ENCODE measurements at places on chromosomes 12 and 14.
A peak's percentile ranks its signal among the peaks of the same experiment; 100 is the strongest.

GRCh38 chr12:70011353-70011752, 186.3 kb downstream of the MYRFL start:
- DNase-seq: no peak

- DNase-seq: no peak
Measured at GRCh38 chr12:2891240-2892053, 756 bp downstream of the TULP3 start.

- no peak for DNase-seq
Measured at GRCh38 chr14:79408696-79409095, 802.6 kb downstream of the DIO2 start.

DNA sequence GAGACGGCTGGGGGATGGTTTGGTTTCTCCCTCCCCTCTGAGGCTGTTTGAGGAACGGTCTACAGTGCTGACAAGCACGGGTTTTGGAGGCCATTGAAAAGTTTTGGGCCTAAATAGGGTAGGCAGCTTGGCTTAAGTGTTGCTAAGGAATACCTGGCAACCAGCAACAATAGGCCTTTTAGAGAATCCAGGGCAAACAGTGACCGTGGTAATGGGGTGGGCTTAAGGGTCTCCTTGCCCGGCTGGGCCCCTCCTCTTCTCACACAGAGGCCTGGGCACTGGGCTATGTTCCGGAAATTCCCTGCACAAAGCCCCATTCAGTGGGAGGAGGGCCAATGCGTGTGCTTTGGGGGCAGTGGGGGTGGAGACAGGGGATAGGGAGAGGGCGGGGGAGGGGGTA, 55.4 kb downstream of the ASCL1 start:
- no peak for DNase-seq

DNA sequence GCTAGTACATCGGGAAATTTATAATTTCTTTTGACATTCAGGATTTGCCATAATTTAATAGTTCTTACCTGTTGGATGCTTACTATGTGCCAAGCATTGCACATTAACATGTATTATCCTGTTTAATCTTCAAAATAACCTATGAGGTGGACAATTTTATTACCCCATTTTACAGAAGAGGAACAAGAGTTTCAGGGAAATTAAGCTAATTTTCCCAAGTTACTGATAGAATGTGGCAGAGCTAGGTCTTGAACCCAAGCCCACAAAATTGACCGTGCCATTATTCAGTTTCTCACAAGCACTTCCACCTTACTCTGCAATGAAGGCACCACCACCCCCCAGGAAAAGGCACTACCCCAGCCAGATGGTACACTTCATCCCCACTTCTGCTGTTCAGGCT, 161.1 kb upstream of the PLEKHG7 start:
- DNase-seq: no peak

- no peak for DNase-seq
Measured at GRCh38 chr14:66383257-66383656, 102.9 kb upstream of the CCDC196 start.

DNA sequence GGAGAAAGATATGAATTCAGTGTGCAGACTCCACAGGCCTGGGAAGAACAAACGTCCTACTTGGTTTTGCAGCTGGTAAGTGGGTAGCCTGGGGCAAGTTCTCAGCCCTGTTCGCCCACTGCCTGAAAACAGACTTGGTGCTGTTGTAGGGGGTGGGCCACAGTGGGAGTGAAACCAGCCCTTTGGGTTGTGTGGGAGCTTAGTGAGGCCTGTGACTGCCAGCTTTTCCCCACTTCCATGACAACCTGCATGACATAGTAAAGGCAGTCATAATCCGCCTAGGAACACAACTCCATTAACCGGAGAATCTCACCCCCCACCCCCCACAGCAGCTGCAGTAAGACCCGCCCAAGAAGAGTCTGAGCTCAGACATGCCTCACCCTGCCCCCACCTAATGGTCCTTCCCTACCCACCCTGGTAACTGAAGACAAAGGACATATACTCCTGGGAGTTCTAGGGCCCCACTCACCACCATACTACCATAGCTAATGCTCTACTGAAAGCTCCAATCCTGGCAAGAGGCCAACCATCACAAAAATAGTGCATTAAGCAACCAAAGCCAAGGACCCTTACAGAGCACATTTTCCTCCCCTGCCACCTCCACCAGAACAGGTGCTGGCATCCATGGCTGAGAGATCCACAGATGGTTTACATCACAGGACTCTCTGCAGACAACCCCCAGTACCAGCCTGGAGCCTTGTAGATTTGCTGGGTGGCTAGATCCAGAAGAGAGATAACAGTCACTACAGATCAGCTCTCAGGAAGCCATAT, 39.8 kb upstream of the LMNTD1 start:
- DNase-seq: no peak

DNA sequence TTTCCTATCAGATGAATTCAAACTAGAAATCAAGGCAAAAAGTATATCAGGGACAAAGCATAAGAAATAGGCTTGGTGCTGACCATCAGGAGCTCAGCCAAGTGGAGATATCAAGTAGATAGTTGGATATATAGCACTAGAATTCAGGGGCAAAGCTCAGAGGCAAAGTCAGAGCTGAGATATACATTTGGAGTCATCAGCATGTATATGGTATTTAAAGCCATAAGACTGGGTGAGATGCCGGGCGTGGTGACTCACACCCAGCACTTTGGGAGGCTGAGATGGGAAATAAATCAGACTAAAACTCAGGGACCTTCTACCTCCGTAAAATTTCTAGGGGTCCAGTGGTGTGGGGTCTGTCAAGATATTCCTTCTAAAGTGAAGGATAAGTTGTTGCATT, 38.9 kb upstream of the LIMA1 start:
- DNase-seq: no peak

GRCh38 chr12:71415336-71416231, 24.0 kb upstream of the LGR5 start:
- DNase-seq: peak; percentile 17

DNA sequence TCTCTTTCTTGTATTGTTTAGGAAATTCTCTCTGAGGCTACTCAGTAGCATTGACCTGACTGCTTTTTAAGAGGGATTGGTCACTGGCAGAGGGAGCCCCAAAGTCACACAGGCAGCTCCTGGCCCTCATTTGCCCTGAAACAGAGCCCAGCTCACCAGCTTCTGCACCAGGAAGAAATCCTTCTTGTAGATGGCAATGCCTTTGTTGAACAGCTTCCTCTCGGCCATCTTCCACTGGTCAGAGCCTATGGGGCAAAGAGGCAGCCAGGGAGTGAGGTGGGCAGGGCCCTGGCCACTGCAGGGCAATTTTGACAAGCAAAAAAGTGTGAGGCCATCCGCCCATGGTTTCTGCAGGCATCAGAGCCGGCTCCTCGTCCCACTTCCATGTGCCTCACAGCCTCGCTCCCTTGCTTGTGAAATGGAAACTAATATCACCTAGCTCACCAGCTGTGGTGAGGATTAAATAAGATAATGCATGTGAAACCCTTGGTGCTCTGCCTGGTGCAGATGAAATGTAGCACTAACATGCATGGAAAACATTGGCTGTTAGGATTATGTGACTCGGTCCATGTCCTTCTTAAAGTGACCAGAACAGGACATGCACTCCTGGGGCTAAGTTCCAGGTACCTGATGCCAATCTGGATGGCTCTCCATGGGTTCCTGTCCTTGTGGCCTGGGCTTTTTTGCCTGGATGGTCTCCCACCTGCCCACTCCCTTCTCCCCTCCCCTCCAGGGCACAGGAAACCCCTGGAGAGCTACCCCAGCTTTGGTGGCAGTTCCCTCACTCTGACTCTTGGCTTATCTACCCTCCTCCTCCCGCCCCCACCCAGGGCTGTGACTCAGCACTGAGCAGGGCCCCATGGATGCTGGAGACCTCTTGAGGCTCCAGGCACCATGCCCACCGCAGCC, 11.2 kb upstream of the PNMA1 start:
- no peak for DNase-seq

DNA sequence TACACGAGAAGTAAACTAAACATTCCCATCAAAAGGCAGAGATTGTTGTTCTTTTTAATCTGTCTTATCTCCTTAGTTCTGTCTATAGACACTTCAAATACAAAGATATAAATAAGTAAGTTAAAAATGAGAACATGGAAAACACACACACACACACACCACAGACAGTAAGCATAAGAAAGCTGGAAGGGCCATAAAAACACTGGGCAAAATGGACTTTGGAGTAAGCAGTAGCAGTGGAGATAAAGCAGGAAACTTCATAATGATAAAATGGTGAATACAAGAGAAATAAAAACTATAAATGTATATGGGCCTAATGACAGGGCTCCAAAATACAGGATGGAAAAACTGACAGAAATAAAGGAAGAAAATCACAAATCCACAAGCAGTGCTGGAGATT, 32.6 kb downstream of the KICS2 start:
- DNase-seq: no peak

- DNase-seq: no peak
Measured at GRCh38 chr14:101480747-101481530, 80.4 kb upstream of the DIO3 start.

DNA sequence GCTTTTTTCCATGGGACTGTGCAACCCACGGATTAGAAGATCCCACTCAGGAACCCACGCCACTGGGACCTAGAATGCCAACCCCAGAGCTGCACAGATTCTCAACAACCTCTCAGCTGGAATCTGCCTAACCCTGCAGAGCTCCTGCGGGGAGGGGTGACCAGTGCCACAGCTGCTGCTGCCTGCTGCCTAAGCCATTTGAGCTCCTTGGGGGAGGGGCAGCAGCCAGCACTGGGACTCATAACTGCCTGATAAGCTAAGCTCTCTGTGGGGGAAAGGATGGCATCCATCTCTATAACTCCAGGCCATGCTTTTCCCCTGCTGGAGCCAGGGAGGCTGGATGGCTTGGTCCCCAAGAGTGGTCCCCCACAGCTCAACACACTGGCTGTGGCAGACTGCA, 182.8 kb downstream of the SLC5A8 start:
- DNase-seq: no peak

GRCh38 chr14:21528381-21529348, 2.5 kb upstream of the SALL2 start:
- DNase-seq: no peak

DNA sequence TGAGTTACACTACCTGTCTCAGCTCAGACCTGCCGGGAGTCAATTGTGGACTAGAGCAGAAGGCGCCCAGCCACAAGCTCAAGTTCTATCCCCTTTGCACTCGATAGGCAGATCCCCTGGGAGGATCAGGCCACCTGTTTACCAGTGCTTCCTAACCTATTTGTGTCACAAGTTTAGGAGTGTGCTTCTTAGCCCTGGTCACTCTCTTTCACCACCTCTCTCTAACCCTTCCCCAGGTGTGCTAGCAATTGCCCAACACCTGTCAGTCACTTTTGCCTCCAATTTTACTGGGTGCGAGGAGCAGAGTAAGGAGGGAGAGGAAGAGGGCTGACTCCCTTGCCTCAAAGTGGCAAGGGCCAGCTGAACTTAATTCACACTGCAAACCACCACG, 745 bp upstream of the NAA30 start:
- no peak for DNase-seq

DNA sequence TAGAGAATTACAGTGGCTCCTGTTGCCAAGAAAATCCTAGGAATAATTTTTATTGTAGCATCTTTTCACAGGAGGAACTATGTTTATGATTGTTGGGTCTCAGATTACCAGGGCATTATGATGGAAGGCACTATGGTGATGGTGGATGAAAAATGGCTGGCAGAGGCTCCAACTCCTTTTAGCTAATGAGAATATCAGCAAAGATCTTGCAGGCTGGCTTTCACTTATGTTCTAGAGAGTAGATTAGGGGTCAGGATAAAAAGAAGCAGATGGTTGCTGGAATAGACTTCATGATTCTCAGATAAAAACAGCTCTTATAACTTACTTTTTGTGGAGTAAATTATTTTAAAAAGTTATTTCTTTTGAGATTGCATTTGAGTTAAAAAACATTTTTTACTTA, 501.9 kb downstream of the TRHDE start:
- DNase-seq: no peak

DNA sequence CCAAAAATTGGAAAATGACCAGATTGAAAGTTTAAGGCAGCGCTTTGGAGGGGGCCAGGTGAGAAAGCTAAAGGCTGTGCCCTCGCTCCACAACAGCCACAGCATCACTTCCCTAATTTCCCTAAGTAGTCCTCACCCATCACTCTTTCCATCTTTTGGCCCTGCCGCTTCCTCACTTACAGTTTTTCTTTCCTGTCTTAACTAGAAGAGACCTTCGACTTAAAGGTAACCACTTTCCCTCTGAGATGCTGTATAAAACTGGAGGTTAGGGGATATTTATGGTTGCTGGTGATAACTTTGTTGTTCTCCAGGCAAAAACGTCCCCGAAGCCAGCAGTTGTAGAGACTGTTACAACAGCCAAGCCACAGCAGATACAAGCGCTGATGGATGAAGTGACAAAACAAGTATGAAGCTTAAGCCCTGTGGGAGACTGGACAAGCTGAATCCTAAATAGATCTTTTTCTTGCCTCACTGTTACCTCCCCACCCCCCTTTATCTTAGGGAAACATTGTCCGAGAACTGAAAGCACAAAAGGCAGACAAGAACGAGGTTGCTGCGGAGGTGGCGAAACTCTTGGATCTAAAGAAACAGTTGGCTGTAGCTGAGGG, 4.3 kb downstream of the DDIT3 start:
- DNase-seq: no peak

GRCh38 chr14:74400031-74400685, 25.9 kb downstream of the SYNDIG1L start:
- DNase-seq: peak; percentile 3

DNA sequence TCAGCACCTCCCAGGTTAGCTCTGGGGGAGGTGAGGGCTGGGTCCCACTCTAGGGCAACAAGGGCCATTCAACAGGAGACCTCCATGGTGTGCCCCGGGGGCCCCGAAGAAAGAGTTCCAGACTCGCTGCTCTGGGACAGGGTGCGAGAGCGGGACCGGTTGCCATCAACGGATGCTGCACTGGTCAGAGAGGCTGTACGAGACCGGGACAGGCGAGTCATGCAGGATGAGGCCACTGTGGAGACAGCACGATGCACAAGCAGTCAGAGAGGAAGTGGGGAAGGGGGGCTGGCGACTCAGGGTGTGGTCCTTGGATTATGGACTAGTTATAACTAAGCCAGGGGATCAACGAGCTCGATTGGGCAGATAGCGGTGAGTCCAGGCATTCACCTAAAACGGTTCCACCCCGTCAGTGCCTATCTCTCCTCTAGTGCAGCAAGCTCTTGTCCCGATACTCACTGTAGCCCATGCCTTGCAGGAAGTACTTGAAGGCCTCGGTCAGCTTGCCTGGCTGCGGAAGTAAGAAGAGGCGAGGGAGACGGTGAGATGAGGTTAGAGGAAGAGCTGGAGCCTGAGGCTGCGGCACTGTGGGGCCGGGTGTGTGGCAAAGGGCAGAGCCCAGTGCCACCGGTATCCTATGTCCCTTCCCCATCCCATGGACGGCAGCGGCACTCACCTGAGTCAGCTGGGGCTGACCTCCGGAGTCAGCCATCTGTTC, 7.2 kb downstream of the NDRG2 start:
- no peak for DNase-seq

DNA sequence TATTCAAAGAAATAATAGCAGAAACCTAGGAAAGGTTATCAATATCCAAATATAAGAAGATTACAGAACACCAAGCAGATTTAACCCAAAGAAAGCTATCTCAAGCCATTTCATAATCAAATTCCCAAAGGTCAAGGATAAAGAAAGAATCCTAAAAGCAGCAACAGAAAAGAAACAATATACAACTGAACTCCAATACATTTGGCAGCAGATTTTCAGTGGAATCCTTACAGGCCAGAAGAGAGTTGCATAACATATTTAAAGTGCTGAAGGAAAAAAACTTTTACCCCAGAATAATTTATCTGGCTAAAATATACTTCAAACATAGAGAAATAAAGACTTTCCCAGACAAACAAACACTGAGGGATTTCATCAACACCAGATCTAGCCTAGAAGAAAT, 54.3 kb downstream of the DENND5B start:
- DNase-seq: no peak

All from SHP77 treated with DMSO at 0.1 percent for 48 hours (cell line).